Activated naive CD8-positive, alpha-beta T cell treated with anti-CD3 and anti-CD28 coated beads, Interleukin-2, amount 10 ng/mL, durations not matched to agents 7 days and 5 days (primary cell): ENCODE measurements at places on chromosomes 4 and X. TPM values are rescaled to one million over a fixed set of nuclear protein-coding genes. Genes with fewer than 3 reads are reported as not detected.

DNA sequence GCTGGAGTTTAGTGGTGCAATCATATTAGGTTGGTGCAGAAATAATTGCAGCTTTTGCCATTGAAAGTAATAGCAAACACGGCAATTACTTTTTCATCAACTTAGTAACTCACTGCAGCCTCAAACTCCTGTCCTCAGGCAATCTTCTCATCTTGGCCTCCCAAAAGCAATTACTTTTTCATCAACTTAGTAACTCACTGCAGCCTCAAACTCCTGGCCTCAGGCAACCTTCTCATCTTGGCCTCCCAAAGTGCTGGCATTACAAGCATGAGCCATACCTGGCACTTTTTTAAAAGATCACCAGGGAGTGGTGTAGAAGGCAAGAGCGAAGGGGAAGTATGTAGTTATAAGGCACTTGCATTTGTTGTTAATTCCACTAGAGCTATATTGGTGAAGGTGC lies 491.1 kb upstream of the ADGRL3 start:
- H3K4me1 ChIP-seq = no peaks in the 10 kb centered on the region
- H3K36me3 ChIP-seq = no peaks in the 10 kb centered on the region
- DNase-seq = no peak
- H3K27me3 ChIP-seq = no peaks in the 10 kb centered on the region
- H3K4me3 ChIP-seq = no peak overlapping the region

DNA sequence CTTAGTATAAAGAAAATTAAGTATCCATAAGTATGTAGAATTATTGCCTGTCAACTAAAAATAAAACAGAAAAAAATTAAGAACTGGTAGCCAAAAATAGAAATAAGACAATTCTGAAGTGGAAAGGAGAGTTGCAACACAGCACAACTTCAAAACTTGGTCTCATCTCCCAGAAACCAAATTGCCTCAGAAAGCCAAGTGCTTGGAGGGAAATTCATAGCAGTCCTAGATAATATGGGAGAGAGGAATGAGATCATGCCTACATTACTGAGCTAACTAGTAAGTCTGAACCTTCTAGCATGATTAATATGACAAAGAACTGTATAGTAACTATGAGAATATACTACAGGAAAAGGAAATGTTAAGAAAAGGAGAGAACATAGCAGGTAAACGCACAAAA lies 256.5 kb downstream of the LDB2 start:
- H3K27me3 ChIP-seq = no peaks in the 10 kb centered on the region
- no peaks in the 10 kb centered on the region for H3K36me3 ChIP-seq
- H3K27ac ChIP-seq = no peak overlapping the region
- H3K4me3 ChIP-seq = no peak overlapping the region
- DNase-seq = no peak
- no peaks in the 10 kb centered on the region for H3K4me1 ChIP-seq

The PCSK1N gene
- 0.68 TPM for total RNA-seq

- DNase-seq = no peak
- no peak overlapping the region for H3K4me3 ChIP-seq
- no peak overlapping the region for H3K27ac ChIP-seq
- H3K36me3 ChIP-seq = no peaks in the 10 kb centered on the region
- peaks cover 8% of the 10 kb centered on the region for H3K27me3 ChIP-seq
Measured at GRCh38 chrX:23623797-23624196, 43.5 kb upstream of the PRDX4 start.

GRCh38 chr4:103050736-103051436 lies 25.7 kb downstream of the SLC9B2 start:
- DNase-seq = no peak
- peak overlapping the region; percentile 3 for H3K27ac ChIP-seq
- H3K36me3 ChIP-seq = peaks cover 17% of the 10 kb centered on the region
- H3K27me3 ChIP-seq = no peaks in the 10 kb centered on the region
- H3K4me1 ChIP-seq = peaks cover 7% of the 10 kb centered on the region

GRCh38 chr4:144450526-144450925 lies 195.4 kb upstream of the HHIP start:
- H3K27ac ChIP-seq = no peak overlapping the region
- H3K4me3 ChIP-seq = no peak overlapping the region
- no peaks in the 10 kb centered on the region for H3K4me1 ChIP-seq
- no peak for DNase-seq

- H3K27ac ChIP-seq = no peak overlapping the region
- H3K27me3 ChIP-seq = peaks cover 3% of the 10 kb centered on the region
- H3K4me3 ChIP-seq = no peak overlapping the region
- no peaks in the 10 kb centered on the region for H3K36me3 ChIP-seq
Measured at GRCh38 chr4:169342906-169343564, 72.3 kb upstream of the SH3RF1 start.

- peaks cover 18% of the 10 kb centered on the region for H3K4me1 ChIP-seq
- no peak overlapping the region for H3K27ac ChIP-seq
- H3K4me3 ChIP-seq = no peak overlapping the region
- DNase-seq = no peak
Measured at GRCh38 chr4:99628040-99628439, 29.6 kb downstream of the C4orf54 start.

DNA sequence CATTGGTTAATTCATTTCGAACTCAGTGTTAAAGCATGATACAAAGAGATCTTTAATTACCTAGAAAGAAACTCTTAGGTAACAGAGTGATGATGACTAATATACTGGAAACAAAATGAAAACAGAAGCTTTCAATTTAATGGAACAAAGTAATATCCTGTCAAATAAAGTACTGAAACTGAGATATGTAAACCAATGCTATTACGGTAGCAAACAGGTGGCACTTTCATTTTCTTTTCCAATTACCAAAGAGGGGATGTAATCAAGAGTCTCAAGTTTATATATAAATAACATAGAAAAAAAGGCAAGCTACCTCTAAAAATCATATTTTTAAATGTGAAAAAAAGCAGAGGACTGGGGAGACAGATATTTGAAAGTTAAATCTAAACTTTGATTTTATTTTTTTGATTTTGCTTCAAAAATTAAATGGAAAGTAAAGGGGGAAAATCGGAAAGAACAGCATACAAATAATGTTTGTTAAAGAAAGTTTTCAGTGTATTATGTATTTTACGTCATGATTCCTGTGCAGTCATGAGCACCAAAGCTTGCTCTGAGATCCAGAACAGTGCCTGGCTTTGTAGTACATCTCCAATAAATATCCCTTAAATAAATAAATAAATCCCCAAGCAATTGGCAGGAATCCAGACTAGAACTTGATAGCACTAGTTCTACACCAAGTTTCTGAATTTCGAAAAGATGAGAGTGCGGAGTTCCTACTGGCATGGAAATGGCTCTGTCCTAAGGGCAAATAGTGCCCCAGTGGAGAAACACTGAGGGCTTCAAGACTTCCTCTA lies 25.0 kb upstream of the RAPGEF2 start:
- DNase-seq = no peak
- peak overlapping the region; percentile 77 for H3K27ac ChIP-seq
- H3K4me3 ChIP-seq = peak overlapping the region; percentile 64
- no peaks in the 10 kb centered on the region for H3K27me3 ChIP-seq
- peaks cover 2% of the 10 kb centered on the region for H3K36me3 ChIP-seq
- peaks cover 11% of the 10 kb centered on the region for H3K4me1 ChIP-seq

DNA sequence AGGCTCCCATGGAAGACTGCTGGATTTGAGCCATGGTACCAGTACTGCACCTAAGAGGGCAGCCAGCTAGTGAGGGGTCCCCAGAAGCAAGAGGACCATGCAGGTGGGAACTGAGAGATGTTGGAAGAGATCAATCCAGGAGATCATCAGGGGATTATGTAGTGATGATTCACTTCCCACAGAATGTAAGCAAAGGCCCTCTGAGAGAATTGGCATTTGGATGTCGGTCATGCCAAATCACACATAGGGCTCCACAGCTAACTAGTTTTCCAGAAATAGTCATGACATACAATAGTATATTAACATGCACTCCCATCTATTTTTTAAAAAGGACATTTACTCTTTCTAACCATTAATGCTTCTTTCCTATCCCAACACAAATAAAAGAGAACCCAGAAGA lies 112.5 kb downstream of the RASGEF1B start:
- no peaks in the 10 kb centered on the region for H3K36me3 ChIP-seq
- H3K27ac ChIP-seq = no peak overlapping the region
- H3K27me3 ChIP-seq = peaks cover 15% of the 10 kb centered on the region
- DNase-seq = no peak

DNA sequence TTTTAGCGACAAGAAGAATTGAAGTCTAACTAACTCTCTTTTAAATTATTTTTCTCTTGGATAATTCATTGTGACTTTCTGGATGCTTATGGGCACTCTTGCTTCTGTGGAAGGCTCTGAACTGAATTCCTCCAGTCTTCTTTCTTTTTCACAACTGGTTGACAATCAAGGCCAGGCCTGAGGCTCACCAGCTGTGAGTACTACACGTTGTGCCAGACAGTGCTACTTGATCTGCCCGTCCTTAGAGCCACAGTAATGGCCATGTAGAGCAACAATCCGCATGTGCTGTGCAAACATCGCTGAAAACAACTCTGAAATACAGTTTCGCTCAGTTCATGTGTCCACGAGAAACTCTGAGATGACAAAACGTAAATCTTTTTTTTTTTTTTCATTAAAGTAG lies 1336.3 kb upstream of the AGA start:
- no peaks in the 10 kb centered on the region for H3K27me3 ChIP-seq
- no peaks in the 10 kb centered on the region for H3K36me3 ChIP-seq
- DNase-seq = no peak

DNA sequence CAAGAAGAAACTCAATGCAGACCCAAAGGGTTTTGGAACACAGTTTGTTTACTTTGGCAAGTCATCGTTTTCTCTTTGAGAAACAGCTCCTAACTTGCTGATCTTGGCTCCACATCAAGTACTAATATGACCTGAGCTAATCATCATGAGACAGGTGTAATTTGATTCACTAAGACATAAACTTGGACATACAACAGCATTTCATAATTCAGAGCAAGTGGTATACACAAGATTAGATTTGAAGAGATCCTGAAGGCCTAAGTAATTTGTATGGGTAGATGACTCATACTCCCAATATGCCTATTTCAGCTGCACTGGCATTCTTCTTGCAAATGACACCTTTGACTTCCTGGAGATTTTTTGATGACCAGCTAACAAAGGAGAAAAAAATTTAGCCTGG lies 1521.7 kb downstream of the RPA4 start:
- DNase-seq = no peak
- H3K27ac ChIP-seq = no peak overlapping the region
- no peaks in the 10 kb centered on the region for H3K27me3 ChIP-seq
- H3K4me1 ChIP-seq = no peaks in the 10 kb centered on the region

The STATH gene
- not detected for total RNA-seq

The FGF16 gene
- total RNA-seq = not detected

The KLHL34 gene
- total RNA-seq = 0.72 TPM

The CACNA1F gene
- 2.2 TPM for total RNA-seq

GRCh38 chr4:5709207-5709575 lies 832 bp upstream of the EVC2 start:
- no peak overlapping the region for H3K27ac ChIP-seq
- DNase-seq = no peak
- H3K36me3 ChIP-seq = no peaks in the 10 kb centered on the region
- H3K4me1 ChIP-seq = peaks cover 5% of the 10 kb centered on the region

The FAAH2 gene
- 3.0 TPM for total RNA-seq

- DNase-seq = no peak
- no peak overlapping the region for H3K4me3 ChIP-seq
- no peaks in the 10 kb centered on the region for H3K4me1 ChIP-seq
- no peaks in the 10 kb centered on the region for H3K27me3 ChIP-seq
- H3K27ac ChIP-seq = no peak overlapping the region
Measured at GRCh38 chrX:97310373-97310772, 426.7 kb downstream of the RPA4 start.

- peak overlapping the region; percentile 95 for H3K27ac ChIP-seq
- H3K4me3 ChIP-seq = peak overlapping the region; percentile 95
- DNase-seq = peak; percentile 66
- H3K27me3 ChIP-seq = no peaks in the 10 kb centered on the region
Measured at GRCh38 chr4:15001248-15001868, 923 bp upstream of the CPEB2 start.

The OCRL gene
- 2.2 TPM for total RNA-seq

- no peak overlapping the region for H3K27ac ChIP-seq
- H3K27me3 ChIP-seq = peaks cover 2% of the 10 kb centered on the region
- no peak overlapping the region for H3K4me3 ChIP-seq
- H3K36me3 ChIP-seq = no peaks in the 10 kb centered on the region
- no peak for DNase-seq
- peaks cover 3% of the 10 kb centered on the region for H3K4me1 ChIP-seq
Measured at GRCh38 chrX:45524296-45524695, 323.6 kb upstream of the DIPK2B start.

GRCh38 chr4:40927074-40927473 lies 177.3 kb downstream of the NSUN7 start:
- no peaks in the 10 kb centered on the region for H3K36me3 ChIP-seq
- H3K4me1 ChIP-seq = peaks cover 3% of the 10 kb centered on the region

The MAGEA2 gene
- not detected for total RNA-seq

DNA sequence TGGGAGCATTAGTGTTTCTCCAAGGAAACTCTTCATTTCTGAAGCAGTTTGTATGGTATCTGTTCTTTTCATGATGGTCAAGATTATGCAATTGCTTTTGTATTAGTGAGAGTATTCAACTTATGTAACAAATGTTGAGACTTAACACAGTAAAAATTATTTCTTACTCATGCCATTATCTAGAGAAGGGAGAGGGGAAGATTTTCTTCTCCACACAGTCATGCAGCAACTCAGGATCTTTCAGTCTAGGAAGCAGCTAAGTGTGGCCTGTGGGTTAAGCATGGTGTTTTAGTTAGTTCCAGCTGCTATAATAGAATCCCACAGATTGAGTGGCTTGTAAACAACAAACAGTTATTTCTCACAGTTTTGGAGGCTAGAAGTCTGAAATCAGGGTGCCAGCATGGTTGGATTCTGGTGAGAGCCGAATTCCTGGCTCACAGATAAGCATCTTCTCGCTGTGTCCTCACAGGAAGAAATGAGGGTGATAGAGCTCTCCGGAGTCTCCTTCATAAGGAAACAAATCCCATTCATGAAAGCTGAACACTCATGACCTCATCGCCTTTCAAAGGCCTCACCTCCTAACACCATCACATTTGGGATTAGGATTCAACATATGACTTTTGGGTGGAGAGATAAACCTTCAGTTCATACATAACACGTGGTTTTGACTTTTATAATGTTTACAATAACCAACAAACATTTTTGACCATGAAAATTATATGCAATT lies 101.2 kb downstream of the FRMPD4 start:
- no peaks in the 10 kb centered on the region for H3K4me1 ChIP-seq
- no peak for DNase-seq
- H3K27me3 ChIP-seq = no peaks in the 10 kb centered on the region
- no peak overlapping the region for H3K27ac ChIP-seq
